ENCODE measurements at places on chromosomes 7 and 10.

- DNase-seq = no peak
Measured at GRCh38 chr10:3428826-3429225, 256.2 kb upstream of the PITRM1 start.

GRCh38 chr10:110376021-110376766 lies 71.5 kb upstream of the SMNDC1 start:
- DNase-seq = no peak

DNA sequence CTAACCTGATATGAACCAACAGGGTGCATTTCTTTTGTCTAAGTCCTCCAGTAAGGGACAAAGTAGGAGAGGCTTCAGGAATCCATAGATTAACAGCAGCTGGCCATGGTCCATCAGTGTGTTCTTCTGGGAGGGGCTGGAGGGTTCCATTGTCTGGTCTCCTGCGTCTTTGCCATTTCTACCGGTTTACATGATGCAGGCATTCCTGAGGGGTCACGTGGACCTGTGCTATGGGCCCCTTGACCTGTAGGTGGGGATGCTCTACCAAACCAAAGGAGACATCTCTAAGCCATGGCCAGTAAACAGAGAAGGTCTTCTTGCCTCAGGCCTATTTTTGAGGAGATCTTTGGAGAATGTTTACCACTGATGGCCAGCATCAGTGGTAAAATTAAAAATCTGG lies 28.7 kb upstream of the HABP2 start:
- DNase-seq = no peak

DNA sequence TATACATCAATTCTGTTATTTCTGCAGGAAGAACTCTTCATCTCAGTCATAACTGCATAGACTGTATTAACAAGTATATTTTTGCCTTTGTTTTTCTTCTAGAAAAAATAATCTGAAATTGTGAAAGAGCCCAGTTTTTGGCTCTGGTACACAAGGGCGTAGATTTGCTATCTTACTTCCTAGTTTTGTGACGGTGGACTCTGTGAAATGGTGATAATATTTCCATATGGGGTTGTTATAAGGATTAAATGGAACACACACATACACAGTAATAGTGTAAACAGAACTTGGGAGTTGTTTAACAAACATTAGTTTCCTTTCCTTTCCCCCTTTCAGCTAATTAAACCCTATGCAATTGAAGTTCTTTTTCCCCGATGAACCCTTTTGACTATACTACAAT lies 108.7 kb downstream of the MKLN1 start:
- DNase-seq = no peak

- DNase-seq = no peak
Measured at GRCh38 chr10:101138788-101139420, 7.8 kb downstream of the TLX1 start.

DNA sequence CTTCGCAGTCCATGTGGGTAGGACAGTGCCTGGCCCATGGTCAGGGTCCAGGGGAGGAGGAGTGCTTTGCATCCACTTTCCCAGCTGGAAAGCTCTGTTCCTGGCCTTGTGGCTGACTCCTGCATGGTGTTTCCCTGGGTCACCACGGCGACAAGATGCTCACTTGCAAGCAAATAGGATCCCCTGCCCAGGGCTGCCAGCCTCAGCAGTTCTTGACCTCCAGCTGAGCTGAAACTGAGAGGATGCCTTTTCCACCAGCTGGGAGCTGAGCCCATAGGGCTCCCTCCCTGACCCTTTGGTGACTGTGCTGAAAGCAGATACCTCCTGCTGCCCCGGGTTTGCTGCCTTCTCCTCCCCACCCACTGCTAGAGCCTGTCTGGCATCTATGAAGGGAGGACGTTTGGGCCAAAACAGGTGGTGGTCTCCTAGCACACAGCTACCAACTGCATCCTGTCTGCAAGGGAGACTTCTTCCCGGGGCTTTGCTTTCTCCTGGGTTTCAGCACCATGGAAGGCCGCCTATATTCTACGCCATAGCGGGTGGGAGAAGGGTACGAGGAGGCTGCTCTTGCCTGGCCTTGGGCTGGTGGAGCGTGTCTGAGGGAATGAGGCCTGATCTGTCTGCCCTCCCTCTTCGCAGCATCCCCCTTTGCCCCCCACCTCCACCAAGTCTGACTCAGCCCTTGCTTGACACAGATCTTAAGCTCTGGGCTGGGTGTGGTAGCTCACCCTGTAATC lies 34.4 kb downstream of the UBTD1 start:
- no peak for DNase-seq

GRCh38 chr10:131025333-131025732 lies 286.2 kb downstream of the TCERG1L start:
- DNase-seq = no peak

- no peak for DNase-seq
Measured at GRCh38 chr10:97023401-97024167, 162.2 kb downstream of the SLIT1 start.

All from LNCaP clone FGC (cell line).